GM23338 (cell line): ENCODE measurements at places on chromosomes 7 and 10.

- no peak for DNase-seq
Observed at GRCh38 chr7:138515001-138515528, 55.0 kb downstream of the TRIM24 start.

- no peak for DNase-seq
Observed at GRCh38 chr7:3218411-3219225, 82.4 kb upstream of the SDK1 start.

DNA sequence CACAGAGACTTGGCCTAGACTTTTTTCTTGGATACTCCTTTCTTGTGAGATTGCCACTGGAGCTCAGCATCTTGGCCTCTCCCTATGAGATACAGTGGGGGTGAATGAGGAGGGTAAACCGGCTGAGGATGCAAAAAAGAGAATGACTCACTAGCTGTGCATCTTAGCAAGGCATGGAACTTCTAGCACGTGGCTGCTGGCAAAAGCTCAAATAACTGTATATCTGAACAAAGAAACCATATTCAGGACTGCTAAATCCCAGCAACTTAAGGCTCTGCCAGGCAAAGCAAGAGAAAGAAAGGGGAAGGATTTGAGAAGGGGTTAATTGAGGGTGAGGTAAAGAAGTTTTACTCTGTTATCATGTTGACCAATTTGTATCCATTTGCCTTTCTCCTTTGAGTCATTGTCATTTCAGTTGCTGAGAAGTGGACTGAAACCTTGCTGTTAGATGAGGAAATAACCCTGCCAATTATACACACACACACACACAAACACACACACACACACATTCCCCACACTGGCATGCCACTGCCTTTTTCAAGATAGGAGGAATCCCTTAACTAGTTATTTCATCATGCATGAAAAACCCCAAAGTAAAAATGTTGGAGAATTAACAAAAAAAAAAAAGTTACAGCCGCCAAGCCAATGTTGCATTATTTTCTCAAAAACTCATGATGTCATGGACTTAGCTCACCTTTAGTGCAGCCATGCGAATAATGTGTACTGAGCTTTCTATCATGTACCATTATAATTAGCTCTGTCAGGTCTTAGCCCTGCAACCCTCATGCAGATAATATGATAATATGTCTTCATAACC lies 997.3 kb downstream of the LRMDA start:
- DNase-seq = peak; percentile 18

DNA sequence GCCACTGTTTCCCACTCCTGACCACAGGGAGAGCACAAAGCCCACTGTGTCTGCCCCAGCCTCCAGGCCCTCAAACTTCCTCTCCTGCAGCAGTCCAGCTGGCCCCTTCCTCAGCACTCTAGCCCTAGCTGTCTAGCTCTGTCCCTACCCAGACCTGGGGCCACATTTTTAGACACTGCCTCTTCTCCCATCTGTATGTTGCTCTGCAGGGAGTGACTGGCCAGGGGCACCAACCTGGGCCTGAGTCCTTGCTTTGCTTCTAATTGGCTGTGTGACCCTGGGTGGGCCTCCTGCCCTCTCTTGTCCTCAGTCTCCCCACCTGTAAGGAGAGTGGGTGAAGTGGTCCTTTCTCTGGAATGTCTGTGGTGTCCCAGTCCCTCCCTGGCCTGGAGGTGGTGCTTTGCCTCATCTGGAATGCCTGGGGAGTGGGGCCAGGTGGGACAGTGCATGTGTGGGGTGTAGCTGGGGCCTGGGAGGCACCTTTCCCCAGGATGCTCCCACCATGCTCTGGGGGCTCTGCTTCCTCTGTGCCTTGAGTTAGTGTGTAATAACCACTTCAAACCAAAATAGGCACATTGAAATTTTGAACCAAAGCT lies 25.1 kb downstream of the AQP1 start:
- no peak for DNase-seq

DNA sequence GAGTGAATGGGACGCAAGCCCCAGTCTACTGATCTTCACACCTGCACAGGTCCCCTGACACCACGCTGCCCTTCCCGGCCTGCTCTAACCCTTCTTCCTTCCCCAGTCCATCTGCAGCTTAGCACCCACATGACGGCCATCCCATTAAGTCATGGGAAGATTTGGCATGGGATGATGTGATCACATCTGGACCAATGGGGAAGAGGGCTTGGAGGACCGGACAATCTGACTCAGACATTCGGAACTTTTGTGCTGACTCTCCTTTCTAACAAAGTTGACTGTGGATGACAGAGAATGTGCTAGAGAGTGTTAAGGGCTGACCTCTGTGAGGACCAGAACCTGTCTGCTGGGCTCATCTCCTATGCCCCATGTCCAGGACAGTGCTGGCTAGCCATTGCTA lies 15.6 kb downstream of the CXCL12 start:
- DNase-seq = no peak

- DNase-seq = no peak
Observed at GRCh38 chr7:93048136-93048930, 69.4 kb downstream of the SAMD9 start.

GRCh38 chr7:36546331-36546730 lies 156.7 kb downstream of the ANLN start:
- DNase-seq = no peak

DNA sequence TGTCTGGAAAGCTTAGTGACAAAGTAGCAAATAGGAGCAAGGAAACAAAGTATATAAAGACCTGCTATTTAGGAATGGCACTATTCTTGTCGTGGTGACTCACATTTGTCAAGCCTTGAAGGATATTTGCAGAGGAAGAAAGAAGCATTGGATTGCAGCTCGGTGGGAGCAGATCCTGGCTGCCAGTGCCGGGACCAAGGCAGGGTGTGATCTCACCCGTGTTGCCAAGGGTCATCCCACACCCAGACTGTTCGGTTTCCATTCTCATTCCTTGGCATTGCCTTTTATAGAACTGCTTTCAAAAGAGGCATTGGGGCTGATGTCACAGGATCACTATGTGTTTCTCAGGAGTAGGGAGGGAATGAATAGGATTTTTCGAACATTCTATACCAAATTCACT lies 176.2 kb downstream of the GALNT17 start:
- DNase-seq = no peak

GRCh38 chr10:33086100-33086499 lies 128.1 kb upstream of the ITGB1 start:
- no peak for DNase-seq

- no peak for DNase-seq
Observed at GRCh38 chr7:150398965-150399320, 19.8 kb downstream of the ZNF775 start.

DNA sequence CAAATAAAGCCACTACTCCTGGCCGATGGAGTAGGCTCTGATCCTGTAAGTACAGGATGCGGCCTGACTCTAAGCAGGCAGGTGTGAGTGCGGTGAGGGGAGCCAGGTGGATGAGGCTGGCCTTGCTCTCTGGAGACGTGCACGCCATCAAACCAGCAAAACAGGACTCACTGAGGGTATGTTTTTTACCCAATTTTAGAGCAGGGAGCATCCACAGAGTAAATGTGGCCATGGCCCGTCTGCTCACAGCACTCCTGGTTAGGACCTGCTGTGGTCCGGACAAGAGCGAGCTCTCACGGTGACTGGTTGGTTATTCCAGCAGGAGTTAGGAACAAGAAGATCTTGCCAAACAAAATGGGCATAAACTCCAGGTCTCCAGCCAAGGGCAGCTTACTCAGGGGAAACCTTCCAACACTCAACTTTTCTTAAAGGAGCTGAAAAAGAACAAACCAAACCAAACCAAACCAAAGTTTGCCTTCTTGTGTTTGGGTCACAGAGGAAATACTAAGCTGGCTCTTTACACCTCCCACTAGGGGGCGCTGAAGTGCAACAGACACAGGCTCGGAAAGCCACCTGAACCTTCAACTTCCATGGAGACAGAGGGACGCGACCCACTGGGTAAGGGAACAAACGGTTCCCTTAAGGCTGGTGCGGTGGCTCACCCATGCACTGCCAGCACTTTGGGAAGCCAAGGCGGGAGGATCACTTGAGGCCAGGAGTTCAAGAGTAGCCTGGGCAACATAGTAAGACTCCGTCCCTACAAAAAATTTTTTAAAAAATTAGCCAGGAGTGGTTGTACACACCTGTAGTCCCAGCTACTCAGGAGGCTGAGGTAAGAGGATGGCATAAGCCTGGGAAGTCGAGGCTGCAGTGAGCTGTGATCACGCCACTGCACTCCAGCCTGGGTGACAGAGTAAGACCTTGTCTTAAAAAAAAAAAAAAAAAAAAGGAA lies 122.4 kb downstream of the CLEC2L start:
- DNase-seq = peak; percentile 97

DNA sequence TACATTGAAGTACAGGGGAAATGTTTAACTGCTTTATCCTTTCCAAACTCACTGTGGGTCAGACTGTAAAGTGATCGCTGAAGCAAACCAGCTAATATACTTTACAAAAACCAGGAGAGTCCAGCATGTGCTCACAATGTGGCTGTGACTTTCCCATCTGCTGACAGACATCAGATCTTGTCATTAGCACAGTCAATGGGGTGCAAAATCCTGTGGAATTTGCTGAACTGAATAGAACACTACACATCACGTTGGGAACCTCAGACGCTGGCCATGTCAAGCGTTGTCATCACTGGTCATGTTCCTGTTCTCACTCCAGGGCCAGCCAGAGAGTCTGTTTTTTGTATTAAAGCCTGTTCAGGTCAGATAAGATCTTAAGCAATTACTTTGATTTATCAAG lies 83.4 kb downstream of the AGMO start:
- no peak for DNase-seq

- no peak for DNase-seq
Observed at GRCh38 chr7:126210707-126211106, 1042.0 kb downstream of the GRM8 start.

GRCh38 chr10:3295582-3296151 lies 123.1 kb upstream of the PITRM1 start:
- no peak for DNase-seq

DNA sequence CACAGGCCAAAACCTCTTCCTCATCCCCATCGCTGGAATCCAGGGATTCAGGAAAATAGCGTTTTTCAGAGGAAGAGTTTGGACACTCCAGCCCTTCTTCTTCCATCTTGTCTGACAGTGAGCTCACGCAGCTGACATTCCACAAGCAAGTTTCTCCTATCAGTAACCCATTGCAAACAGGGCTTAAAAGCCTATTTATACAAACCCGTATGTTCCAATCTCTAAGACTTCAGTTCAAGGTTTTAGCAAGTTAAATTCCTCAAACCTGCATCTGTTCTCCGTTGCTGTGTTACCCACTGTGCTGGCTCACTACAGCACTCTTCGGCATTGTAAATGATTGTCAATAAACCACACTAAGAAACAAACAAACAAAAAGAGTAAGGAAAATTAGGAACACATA lies 373 bp downstream of the DHX32 start:
- peak; percentile 8 for DNase-seq

GRCh38 chr10:99497343-99498025 lies 35.3 kb upstream of the NKX2-3 start:
- DNase-seq = no peak

DNA sequence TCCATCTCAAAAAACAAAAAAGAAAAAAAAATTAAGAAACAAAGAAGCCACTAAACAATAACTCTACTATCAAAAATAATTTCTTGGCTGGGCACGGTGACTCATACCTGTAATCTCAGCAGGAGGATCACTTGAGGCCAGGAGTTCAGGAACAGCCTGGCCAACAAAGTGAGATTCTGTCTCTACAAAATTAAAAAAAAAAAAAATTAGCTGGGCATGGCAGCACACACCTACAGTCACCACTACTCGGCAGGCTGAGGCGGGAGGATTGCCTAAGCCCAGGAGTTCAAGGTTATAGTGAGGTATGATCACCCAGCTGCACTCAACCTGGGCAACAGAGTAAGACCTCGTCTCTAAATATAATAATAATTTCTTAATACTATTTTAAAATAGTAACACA lies 69.0 kb downstream of the PARD3 start:
- DNase-seq = no peak

DNA sequence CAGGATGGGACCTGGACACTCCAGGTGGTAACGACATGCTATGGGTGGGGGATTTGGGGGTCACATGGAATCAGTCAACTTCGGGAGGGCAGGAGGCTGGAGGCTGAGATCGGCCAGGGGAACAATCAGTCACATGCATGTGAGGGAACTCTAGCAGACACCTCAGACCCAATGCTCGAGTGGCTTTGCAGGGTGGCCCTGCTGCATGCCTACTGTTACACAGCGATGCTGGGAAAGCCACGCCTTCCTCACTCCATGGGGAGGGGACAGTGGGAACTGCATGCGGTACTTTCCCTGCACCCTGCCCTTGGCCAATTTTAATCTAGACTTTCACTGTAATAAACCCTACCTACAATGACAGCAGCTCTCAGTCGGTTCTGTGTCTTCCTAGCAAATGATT lies 6.6 kb upstream of the ZNF32 start:
- DNase-seq = no peak

GRCh38 chr10:91214911-91215310 lies 5.6 kb upstream of the PCGF5 start:
- DNase-seq = no peak

DNA sequence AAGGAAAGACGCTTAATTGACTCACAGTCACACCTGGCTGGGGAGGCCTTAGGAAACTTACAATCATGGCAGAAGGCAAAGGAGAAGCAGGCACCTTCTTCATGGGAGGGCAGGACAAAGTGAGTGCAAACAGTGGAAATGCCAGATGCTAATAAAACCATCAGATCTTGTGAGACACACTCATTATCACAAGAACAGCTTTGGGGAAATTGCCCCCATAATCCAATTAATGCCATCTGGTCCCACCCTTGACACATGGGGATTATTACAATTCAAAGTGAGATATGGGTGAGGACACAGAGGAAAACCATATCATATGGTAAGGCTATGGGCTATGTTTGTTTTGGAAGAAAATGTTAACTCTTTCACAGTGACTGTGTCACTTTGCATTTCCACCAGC lies 1272.5 kb upstream of the CELF2 start:
- DNase-seq = no peak

DNA sequence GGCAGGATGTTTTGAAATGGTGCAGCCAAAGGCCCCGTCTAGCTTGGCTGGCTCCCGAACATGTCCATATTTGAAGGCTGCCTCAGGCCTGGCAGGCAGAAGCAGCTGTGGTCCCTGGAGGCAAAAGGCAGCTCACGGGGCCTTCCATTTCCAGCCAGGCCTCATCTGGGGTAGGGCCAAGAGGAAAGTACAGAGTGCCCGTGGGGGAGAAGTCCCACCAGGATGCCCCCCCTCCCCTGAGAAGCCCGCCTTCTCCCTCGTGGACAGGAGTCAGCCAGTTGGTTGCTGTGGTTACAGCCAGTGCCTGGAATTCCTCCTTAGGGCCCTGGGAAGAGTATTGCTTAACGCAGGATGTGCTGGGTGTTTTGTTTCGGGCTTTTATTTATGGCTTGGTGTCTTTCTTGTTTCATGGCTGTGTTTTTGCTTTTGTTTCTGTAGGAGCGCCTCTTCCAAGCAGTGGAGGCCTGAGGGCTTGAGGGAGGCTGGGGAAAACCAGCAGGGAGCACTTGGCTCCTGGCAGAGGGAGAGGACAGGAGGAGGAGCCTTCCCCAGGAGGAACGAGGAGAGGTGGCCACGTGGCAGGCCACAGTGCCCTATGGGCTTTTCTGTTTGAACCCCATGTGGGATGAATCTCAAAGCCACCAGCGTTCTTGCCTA lies 45.4 kb downstream of the CHST3 start:
- peak; percentile 53 for DNase-seq

GRCh38 chr10:61542596-61542995 lies 89.4 kb upstream of the TMEM26 start:
- DNase-seq = no peak

GRCh38 chr7:112009081-112009480 lies 197.1 kb downstream of the DOCK4 start:
- DNase-seq = no peak
